Femur (tissue), 1 donor: ENCODE measurements at places on chromosomes 16 and 17.
A peak's percentile ranks its signal among the peaks of the same experiment; 100 is the strongest.

DNA sequence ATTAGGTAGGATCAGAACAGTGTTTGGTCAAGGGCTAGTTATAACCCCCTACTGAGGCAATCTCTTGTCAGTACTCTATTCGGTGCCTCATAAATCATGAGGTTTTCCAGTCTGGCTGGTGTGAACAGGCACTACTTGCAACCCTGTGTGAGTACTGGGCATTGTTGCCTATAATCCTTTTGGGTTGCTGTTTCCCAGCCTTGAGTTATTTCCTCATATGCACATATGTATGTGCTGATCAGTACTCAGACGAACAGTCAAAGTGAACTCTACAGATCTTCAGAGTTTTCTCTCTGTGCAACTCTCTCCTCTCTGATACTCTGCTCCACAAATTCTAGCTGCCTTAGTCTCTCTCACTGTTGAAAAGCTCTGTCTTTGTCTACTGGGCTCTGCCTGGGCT, 164.3 kb downstream of the CDK5R1 start:
- DNase-seq, result no peak

DNA sequence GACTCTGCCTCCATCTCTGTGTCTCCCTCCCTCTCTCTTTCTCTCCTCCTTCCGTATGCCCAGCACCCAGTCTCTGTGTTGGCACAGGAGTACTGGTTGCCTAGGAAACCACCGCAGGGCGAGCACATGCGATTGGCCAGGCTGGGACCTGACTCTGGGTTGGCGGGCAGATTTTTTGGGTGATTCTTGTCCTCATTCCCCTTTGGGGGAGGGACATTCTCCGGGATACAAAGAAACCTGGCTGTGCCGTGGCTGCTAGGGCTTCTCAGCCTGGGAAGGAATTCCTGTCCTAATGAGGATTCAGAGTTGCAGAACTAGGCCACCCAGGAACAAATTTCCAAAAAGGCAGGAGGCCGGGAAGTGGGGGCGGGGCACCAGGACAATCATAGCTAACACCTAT, 168.9 kb downstream of the SHISA9 start:
- no peak for DNase-seq

- DNase-seq, result no peak
Observed at GRCh38 chr17:77670173-77670572, 288.3 kb upstream of the TNRC6C start.

- DNase-seq, result no peak
Observed at GRCh38 chr17:59765038-59765437, 57.6 kb downstream of the VMP1 start.

DNA sequence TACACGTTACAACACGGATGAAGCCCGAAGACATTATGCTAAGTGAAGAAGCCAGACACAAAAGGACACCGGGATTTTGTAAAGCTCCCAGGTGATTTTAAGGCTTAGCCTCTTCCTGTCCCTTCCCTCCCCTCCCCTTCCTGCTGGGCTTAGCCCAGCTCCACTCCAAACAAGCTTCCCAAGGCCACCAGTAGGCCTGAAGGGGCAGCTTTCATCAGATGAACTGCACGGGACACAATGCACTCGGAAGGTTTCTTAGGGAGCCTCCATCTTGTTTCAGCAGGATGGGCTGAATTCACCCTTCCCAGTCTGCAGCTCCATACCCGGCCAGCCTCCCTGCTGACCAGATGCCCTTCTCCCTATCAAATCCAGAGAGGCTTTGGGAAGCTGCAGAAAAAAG, 10.4 kb downstream of the MEFV start:
- DNase-seq, result no peak

DNA sequence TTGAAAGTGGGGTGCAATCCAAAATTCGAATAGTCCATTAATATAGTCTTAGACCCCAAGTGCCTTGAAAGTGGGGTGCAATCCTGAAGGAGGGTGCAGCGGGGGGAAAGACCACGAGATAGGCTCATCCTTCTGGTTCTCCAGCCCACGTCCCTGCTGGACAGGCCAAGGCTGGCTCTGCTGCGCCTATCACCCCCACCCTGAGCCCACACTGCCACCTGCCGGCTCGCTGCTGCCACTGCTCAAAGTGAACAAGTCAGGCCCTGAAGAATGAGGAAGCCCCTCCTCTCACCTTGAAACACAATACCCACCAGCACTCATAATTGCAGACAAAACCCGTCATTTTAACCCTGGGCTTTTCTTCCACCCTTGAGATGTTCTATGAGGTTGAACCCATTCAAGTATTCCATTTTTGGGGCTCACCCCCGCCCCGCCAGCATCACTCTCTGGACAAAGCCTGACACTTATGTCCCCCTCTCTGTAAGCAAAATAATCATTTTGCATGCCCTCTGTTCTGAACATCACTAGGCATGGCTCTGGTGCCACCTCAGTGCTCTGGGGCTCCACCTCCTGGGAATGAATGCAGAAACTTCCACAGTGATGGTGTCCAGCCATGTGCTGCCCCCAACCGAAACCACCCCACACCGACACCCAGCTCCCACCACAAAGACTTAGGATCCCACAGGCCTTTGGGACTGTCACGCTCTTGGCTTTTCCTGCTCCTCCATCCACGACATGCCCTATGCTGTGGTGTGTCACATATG, 56.8 kb downstream of the BEAN1 start:
- DNase-seq, result peak; percentile 86

DNA sequence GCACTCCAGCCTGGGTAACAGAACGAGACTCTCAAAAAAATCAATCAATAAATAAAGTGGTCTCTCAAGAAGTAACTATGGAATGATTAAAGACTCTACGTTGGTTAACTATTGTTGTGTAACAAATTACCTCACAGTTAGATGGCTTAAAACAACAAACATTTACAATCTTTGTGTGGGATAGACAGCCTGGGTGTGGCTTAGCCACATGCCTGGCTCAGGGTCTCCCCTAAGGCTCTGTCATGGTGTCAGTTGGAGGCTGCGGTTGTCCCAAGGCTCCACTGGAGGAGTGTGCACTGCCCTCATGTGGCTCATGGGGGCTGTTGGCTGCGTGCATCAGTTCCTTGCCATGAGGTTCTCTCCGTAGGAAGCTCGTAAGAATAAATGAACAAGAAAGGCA, 294.5 kb downstream of the SNX29 start:
- peak; percentile 38 for DNase-seq

GRCh38 chr16:9366048-9366969, 274.9 kb downstream of the HAPSTR1 start:
- DNase-seq, result no peak

DNA sequence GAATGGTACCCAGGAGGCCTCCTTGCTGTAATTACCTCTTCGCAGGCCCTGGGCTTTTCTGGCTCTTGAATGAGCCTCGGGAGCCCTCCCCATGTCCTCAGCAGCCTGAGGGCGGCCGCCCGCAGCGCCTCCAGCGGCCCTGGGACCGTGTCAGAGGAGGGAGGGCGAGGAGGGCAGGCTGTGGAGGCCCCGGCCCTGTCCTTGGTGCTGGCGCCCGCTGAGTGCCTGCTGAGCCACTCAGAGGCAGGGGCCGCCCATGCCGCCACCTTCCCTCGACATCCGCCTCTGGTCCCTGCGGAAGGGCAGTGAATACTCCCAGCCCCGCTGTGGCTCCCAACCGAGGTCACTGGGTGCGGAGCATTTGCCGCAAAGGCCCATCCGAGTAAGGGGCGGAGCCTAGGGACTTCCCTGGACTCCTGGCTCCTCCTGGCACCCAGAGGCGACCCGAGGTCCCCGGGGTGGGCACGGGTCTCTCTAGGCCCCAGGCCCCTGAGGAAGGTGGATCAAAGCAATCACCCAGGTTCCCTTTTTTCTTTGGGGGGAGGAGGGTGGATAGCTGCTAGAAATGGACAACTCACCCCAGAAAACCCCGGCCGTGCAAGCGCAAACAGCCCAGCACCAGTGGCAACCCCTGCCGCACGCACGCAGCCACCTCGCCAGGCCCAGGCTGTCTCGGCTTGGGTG, 2.8 kb downstream of the RBFOX3 start:
- peak; percentile 62 for DNase-seq

DNA sequence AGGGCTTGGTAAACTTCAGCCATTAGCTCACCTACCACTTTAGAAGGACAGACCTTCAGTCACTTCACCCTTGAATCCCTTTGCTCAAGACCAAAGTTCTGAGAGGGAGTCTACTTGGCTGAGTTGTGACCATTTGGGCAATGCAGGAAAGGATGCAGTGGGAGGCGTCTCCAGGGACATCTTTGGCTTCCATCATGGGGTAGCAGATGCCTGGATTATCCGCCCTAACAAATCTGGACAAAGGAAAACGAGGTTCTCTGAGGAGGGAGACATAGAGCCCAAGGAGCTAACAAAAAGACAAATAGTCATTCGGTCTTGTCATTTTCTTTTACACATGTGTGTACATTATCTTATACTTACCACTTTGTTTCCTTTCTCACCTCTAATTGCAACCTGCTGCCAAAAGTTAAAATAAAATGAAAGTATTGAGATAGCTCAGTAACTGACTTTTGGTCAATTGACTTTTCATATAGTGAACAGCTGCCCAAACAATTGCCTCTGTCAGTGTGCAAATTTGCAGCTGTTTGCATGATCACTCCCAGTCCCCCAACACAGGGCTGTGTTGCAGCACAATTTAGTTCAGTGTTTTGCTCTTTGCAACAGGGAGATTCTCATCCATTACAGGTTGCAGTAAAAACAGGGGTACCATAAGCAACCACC, 108.9 kb upstream of the EEF2KMT start:
- peak; percentile 33 for DNase-seq

DNA sequence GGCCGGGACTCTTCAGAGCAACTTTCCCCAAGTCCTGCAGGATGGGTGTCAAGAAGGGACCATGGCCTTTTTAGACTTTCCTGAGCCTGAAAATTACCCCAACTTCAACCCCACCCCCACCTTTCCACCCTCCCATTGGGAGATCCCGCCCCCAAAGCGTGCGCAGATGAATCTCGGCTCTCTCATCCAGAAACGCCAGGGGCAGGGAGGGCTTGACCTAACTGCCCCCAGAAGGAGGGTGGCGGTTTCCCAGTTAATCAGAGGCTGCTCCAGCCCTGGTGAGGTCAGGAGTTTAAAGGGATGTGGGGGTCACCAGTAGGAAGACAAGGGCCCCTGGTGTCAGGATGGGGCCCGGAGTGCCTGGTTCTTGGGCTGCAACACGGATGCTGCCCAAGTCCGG, 480 bp downstream of the KIF19 start:
- DNase-seq, result no peak

GRCh38 chr16:75640598-75640997, 6.9 kb downstream of the KARS1 start:
- DNase-seq, result no peak

DNA sequence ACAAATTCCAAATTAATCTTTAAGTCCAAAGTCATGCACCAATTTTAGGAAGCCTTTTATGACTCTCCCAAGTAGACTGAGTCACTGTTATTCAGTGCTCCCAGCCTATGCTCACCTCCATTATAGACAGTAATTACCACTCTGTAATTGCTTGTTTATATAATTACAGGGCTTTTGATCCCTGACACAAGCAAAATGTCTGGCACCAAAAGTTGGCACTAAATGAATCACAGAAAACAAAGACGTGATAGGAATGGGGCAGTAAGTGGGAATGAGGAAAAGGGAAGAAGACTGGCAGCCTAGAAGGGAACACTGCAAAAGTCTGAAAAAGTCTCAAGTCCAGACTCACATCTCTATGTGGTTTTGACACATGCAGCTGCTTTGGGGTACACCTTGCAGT, 94.1 kb downstream of the SLC39A11 start:
- no peak for DNase-seq

GRCh38 chr16:8846401-8846932, 22.3 kb downstream of the CARHSP1 start:
- no peak for DNase-seq

DNA sequence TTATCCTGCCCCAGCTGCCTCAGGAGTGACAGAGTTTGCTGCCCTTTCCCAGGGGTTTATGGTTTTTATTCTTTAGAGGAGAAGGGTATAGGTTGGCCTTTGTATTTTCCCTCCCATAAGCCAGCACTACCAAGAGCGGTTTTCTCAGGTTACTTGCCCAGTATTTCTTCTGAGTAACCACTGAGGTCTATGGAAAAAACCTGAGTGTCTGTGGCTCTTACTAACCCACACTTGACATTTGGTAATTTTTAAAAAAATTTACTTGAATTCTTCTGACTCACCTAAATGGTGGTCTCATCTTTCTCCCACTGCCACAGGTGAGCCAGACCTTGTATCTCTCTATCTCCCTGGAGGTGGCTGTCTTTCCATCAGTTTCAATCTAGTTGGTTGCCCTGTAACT, 6.0 kb downstream of the SLC7A6 start:
- DNase-seq, result no peak

GRCh38 chr17:71398800-71399219, 722.0 kb upstream of the SOX9 start:
- DNase-seq, result no peak

- no peak for DNase-seq
Observed at GRCh38 chr17:77959126-77959925, 823 bp downstream of the TNRC6C start.

GRCh38 chr16:51637770-51638094, 486.7 kb upstream of the SALL1 start:
- DNase-seq, result no peak

- no peak for DNase-seq
Observed at GRCh38 chr16:12231666-12232065, 255.1 kb downstream of the SNX29 start.

DNA sequence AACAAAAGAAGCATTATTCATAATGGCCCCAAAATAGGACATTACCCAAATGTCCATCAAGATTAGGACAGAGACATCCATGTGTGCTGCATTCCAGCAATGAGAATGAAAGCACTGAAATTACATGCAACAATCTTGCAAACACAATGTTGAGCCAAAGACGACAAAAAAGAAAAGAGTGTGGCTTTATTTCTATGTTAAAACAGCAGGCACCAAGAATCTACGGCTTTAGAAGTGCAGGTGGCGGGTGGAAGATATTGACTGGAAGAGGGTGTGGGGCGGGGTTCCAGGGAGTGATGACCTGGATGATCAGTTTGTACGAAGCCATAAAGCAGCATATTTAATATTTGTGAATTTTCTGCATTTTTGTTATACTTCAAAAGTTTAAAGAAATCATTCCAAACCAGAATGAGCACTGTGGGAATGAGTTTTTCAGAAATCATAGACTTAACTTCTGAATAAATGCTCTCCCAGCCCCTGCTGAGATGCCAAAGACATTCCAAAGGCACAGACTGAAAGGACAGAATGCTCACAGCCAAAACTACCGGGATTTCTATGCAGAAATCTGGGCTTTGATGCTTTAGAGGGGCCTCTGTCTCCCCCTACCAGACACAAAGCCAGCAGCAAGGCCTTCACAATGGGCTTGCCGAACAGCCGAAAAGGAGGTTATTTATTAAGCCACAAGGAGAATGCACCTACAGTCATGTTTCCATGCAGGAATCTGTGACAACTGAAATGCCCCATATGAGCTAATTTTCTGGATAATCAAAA, 361.6 kb downstream of the GRIN2A start:
- DNase-seq, result peak; percentile 22
